Activated CD4-positive, CD25-positive, alpha-beta regulatory T cell (primary cell): ENCODE measurements at places on chromosomes 4 and X.

GRCh38 chr4:96652158-96652557 lies 812.3 kb downstream of the PDHA2 start:
- no peak for DNase-seq

DNA sequence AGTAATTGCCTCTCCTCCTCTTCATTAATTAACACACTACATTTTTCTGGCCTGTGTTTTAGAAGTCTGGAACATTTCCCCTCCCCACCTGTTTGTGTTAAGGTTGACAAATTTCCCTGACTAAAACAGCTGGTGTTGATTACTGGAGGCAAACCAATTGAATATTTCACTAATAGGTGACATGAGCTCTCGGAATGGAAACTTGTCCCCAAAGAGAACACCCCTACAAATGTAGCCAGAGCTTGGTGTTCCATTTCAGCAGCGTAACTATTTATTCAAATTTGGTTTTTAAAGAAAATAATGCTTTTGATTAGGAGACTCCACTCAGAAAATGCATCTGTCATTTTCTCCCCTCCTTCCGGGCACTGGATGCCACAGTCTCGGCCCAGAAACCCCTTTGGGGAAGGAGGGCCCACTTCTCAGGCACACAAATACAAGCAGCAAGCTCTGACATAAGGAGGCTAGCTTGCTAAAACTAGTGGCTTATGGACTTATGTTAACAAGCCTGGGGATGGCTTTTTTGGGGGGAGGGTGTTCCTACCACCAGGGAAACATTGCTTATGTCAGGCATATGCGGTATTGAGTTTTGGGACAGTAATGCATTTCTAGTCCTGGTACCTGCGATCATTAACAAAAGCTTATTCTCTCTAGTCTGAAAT lies 2.2 kb downstream of the RNF150 start:
- DNase-seq: no peak

- no peak for DNase-seq
Observed at GRCh38 chr4:150104404-150105027, 26.3 kb downstream of the DCLK2 start.

DNA sequence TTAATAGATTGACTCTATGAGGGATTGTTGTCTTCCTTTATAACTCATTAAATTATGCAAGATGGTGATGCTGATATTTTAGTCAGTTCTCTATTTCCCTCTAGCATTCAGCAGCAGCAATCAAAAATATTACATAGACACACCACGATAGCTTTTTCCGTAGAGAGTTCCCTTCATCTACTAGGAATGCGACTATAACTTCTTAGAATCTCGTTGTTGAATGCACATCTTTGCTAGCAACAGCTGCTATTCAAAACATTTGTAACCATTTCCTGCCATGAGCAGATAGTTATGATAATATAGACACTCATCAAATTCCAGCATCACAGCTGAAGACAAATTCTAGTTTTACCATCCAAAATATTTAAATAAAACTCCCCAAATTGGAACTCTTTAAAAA lies 147.4 kb upstream of the FGF13 start:
- DNase-seq: no peak

DNA sequence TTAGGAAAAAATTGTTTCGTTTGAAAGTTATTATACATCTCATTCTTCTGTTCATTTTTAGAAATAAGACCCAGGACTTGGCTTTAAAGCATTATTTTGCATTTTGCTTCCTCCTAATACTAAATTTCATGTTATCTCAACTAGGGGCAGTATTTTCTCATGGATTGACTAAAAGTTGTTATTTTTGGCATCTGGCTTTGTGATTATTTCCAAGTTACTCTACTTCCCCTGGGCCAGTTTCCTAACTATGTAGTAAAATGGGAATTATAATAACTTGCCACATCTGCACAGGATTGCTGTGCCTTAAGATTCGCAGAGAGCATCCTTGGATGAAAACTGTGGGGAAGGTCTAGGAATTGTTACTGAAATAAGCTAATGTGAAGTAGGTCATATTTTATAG lies 3.0 kb downstream of the RBPJ start:
- DNase-seq: no peak
